Progenitor cell of endocrine pancreas (in vitro differentiated cells): ENCODE measurements at places on chromosomes 6 and 20. TPM values are rescaled to one million over a fixed set of nuclear protein-coding genes. Genes with fewer than 3 reads are reported as not detected.
A peak's percentile ranks its signal among the peaks of the same experiment; 100 is the strongest.

SEL1L2 gene
- total RNA-seq = not detected in 2 replicates

BPIFB1 gene
- total RNA-seq = not detected in 2 replicates

GRCh38 chr6:157814883-157815282 is 8.2 kb upstream of the SNX9 start:
- no peak overlapping the region for H3K4me3 ChIP-seq
- H3K27me3 ChIP-seq = peaks cover 7% of the 10 kb centered on the region
- DNase-seq = no peak
- H3K4me1 ChIP-seq = peaks cover 10% of the 10 kb centered on the region
- H3K36me3 ChIP-seq = no peaks in the 10 kb centered on the region

- no peak overlapping the region for H3K27ac ChIP-seq
- DNase-seq = no peak
- no peaks in the 10 kb centered on the region for H3K27me3 ChIP-seq
- no peaks in the 10 kb centered on the region for H3K36me3 ChIP-seq
Observed at GRCh38 chr6:47455533-47456209, 21.9 kb upstream of the CD2AP start.

NOTCH4 gene
- total RNA-seq = 4.3 and 4.7 TPM in 2 replicates

DNA sequence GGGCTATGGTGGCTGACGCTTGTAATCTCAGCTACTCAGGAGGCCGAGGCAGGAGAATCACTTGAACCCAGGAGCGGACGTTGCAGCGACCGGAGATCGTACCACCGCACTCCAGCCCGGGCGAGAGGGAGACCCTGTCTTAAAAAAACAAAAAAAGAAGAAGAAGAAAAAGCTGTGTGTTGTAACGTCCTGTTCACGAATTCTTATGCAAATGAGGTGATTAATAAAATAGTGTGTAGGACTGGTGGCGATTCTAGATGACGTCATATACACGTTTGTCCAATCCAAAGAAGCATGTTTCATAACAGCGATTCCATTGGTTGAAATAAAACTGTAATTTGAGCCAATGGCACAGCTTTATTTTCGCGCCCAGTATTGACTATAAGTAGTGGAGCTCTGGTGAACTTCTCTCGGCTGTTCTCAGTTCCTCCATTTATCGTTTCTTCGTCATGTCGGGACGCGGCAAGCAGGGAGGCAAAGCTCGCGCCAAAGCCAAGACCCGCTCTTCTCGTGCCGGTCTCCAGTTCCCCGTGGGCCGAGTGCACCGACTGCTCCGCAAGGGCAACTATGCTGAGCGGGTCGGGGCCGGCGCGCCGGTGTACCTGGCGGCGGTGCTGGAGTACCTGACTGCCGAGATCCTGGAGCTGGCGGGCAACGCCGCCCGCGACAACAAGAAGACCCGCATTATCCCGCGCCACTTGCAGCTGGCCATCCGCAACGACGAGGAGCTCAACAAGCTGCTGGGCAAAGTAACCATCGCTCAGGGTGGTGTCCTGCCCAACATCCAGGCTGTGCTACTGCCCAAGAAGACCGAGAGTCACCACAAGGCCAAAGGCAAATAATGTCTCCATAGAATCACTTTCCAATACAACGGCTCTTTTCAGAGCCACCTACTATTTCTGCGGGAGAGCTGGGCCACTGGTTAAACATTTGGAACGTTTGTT is 47.0 kb downstream of the OR2B2 start:
- peak overlapping the region; percentile 82 for H3K4me3 ChIP-seq
- H3K4me1 ChIP-seq = peaks cover 14% of the 10 kb centered on the region
- H3K27me3 ChIP-seq = no peaks in the 10 kb centered on the region
- H3K27ac ChIP-seq = peak overlapping the region; percentile 98
- peak; percentile 40 for DNase-seq

DNA sequence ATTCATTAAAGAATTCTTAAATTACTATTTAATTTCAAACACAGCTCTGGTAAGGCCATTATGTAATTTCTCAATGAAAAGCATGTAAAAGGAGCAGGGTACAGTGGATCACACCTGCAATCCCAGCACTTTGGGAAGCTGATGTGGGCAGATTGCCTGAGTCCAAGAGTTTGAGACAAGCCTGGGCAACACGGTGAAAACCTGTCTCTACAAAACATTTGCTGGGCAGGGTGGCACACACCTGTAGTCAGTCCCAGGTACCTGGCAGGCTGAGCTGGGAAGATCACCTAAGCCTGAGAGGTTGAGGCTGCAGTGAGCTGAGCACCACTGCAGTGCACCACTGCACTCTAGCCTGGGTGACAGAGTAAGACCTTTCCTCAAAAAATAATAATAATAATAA is 37.4 kb downstream of the MDN1 start:
- H3K27ac ChIP-seq = no peak overlapping the region
- DNase-seq = no peak
- H3K36me3 ChIP-seq = peaks cover 57% of the 10 kb centered on the region
- H3K4me3 ChIP-seq = no peak overlapping the region
- no peaks in the 10 kb centered on the region for H3K27me3 ChIP-seq
- H3K4me1 ChIP-seq = peaks cover 4% of the 10 kb centered on the region

GRCh38 chr6:164663634-164664033 is 645.8 kb downstream of the C6orf118 start:
- H3K27ac ChIP-seq = no peak overlapping the region
- H3K4me1 ChIP-seq = no peaks in the 10 kb centered on the region
- no peaks in the 10 kb centered on the region for H3K36me3 ChIP-seq
- no peak for DNase-seq
- no peak overlapping the region for H3K4me3 ChIP-seq

- H3K4me3 ChIP-seq = no peak overlapping the region
- no peaks in the 10 kb centered on the region for H3K36me3 ChIP-seq
- H3K27ac ChIP-seq = no peak overlapping the region
- no peak for DNase-seq
Observed at GRCh38 chr20:49447946-49448809, 34.3 kb downstream of the KCNB1 start.

DNA sequence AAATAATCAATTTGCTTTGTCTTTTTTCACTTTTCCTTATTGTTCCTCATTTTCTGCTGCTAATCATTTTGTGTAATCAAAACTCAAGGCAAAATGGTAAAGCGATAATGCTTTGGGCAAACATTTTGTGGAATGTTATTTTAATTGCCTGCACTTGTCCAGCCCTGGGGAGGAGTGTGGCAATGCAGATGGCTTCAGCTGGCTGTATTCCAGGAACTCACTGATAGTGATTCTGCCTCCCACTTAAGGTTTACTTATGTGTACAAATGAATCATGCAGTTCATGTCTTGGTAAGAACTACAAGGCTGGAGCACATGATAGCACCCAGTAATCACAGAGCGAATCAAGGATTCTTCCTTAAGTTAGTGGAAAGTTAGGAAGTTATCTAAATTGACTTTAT is 107.8 kb downstream of the COL19A1 start:
- DNase-seq = no peak
- H3K4me1 ChIP-seq = peaks cover 12% of the 10 kb centered on the region
- H3K27ac ChIP-seq = peak overlapping the region; percentile 43
- H3K4me3 ChIP-seq = no peak overlapping the region
- no peaks in the 10 kb centered on the region for H3K27me3 ChIP-seq

CLIC5 gene
- 28.4 and 35.9 TPM in 2 replicates for total RNA-seq

GRCh38 chr20:18541741-18542140 is 25.5 kb upstream of the SMIM26 start:
- no peak for DNase-seq
- peaks cover 4% of the 10 kb centered on the region for H3K4me1 ChIP-seq

- H3K27me3 ChIP-seq = no peaks in the 10 kb centered on the region
- H3K27ac ChIP-seq = peak overlapping the region; percentile 87
- H3K4me1 ChIP-seq = peaks cover 38% of the 10 kb centered on the region
- H3K4me3 ChIP-seq = no peak overlapping the region
Observed at GRCh38 chr6:35046862-35047261, 94.3 kb downstream of the TCP11 start.

DNA sequence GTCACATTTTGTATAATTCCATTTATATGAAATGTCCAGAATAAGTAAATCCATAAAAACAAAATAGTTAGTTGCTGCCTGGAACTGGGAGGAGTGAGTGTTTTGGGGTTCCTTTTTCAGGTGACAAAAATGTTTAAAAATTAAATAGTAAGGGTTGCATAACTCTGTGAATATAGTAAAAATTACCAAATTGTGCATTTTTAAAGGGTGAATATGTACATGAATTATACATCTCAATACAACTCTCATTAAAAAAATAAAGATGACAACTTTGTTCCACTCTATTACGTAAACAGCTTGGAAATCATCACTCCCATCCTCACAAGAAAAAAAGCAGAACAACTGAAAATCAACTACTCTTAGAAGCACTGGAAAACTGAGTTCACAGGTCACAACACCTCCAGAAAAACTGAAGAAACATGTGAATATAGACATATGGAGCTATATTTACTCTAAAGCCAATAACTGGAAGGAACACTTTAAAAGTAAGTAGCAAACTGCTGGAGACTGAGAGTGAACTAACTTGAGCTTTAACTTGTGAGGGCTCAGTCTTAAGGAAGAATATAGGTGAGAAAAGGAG is 40.0 kb downstream of the RANBP9 start:
- no peak overlapping the region for H3K27ac ChIP-seq
- H3K36me3 ChIP-seq = peaks cover 15% of the 10 kb centered on the region
- H3K4me3 ChIP-seq = no peak overlapping the region
- peaks cover 22% of the 10 kb centered on the region for H3K4me1 ChIP-seq
- H3K27me3 ChIP-seq = no peaks in the 10 kb centered on the region

SLC26A8 gene
- total RNA-seq = not detected in 2 replicates

GRM4 gene
- total RNA-seq = 0.38 and 0.44 TPM in 2 replicates

- H3K27me3 ChIP-seq = peaks cover 19% of the 10 kb centered on the region
- peak overlapping the region; percentile 94 for H3K27ac ChIP-seq
- H3K4me1 ChIP-seq = peaks cover 14% of the 10 kb centered on the region
- H3K36me3 ChIP-seq = peaks cover 3% of the 10 kb centered on the region
- peak; percentile 86 for DNase-seq
Observed at GRCh38 chr20:1776681-1777475, 118.3 kb upstream of the SIRPA start.

DNA sequence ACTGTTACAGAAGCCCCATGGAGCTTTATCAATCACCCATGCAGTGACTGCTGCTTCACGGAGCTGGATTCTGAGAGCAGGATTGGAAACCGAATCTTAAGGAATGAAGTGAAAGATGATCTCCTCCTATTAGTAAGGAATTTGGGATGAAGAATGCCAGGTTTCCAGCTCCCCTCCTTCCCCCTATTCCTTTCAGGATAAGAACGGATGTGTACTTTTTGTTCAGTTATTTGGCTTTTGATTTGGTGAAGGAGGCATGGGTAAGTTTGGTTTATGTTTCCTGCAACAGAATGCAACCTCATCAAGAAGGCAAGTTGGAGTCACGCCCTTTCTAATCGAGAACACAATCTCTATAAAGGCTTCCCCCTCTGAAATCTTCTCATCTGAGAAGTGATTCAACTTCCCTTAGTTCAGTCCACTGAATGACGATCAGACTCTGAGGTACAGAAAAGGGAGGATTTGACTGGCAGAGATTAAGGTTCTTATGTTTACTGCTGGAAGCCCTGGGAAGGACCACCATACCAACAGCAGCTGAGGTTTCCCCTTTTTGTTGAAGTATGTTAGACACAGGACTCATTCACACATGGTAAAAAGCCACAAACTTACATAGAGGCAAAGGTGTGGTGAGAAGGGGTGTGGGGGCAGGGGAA is 5.5 kb downstream of the ELMO2 start:
- H3K27me3 ChIP-seq = no peaks in the 10 kb centered on the region
- H3K36me3 ChIP-seq = peaks cover 5% of the 10 kb centered on the region
- peaks cover 43% of the 10 kb centered on the region for H3K4me1 ChIP-seq
- H3K4me3 ChIP-seq = no peak overlapping the region

DNA sequence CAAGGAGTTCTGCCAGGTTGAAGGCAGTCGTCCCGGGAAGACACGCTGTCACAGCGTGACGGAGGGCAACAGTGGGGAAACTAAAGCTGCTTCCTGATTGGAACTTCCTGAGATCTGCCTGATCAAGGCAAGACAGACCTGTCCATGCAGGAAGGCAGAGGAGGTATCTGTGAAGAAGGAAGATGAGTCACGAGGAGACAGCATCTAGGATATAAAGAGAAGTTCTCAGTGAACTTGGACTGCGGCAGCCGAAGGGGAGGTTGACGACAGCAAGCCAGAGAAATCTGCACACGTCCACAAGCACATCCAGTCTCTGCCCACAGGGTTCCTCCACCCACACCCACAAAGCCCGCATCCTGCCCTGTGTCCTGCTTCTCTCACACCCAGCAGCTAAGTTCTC is 38.6 kb downstream of the PREP start:
- peaks cover 3% of the 10 kb centered on the region for H3K4me1 ChIP-seq
- H3K4me3 ChIP-seq = no peak overlapping the region
- no peak overlapping the region for H3K27ac ChIP-seq
- DNase-seq = no peak
- H3K36me3 ChIP-seq = peaks cover 26% of the 10 kb centered on the region
- no peaks in the 10 kb centered on the region for H3K27me3 ChIP-seq

DNA sequence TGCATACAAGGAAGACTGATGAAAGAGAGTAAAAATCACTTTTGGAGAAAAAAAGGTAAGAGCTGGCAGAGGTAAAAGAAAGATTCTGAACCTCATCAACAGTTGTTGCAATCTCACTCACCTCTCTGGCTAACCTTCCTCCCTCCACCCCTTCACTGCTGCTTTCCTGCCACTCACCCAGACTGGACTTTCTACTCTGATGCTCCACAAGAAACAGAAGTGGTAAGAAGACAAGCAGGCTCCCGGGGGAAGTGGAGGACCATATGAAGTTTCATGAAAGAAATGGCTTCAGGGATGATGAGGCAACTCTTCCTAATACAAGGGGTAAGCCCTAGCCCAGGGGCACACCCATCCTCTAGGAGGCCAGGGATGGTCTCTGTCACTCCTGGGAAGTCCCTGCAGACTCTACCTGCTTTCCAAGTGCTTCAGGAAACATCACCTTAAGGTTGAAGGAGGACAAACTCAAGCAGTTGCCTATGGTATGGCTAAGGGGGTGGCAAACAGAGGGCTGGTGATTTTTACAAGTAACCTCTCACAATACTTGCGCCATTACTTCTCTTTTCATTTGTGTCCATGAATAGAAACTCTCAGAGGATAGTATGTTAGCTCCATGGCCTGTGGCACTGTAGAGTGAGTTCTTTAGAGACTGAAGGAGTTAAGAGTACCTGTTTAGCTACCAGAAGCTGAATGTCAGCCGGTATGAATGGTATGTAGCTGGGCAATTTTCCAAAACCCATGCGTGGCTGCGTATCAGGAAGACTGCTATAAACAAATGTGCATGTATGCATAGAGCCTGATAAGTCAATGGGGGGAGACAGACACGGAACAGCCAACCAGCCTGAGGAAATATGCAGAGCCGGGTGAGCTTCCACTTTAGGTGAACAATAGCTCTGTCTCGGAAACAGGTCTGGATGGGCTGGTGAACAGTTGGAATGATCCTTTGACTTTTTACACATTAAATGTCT is 112.0 kb downstream of the BACH2 start:
- H3K4me1 ChIP-seq = peaks cover 18% of the 10 kb centered on the region
- no peaks in the 10 kb centered on the region for H3K36me3 ChIP-seq
- DNase-seq = no peak
- H3K27ac ChIP-seq = no peak overlapping the region
